Calu3 (cell line): ENCODE measurements at places on chromosomes 4 and X. TPM values are rescaled to one million over a fixed set of nuclear protein-coding genes. Genes with fewer than 3 reads are reported as not detected.

RADX gene
- 3.4 and 4.3 TPM in 2 replicates for total RNA-seq

DNA sequence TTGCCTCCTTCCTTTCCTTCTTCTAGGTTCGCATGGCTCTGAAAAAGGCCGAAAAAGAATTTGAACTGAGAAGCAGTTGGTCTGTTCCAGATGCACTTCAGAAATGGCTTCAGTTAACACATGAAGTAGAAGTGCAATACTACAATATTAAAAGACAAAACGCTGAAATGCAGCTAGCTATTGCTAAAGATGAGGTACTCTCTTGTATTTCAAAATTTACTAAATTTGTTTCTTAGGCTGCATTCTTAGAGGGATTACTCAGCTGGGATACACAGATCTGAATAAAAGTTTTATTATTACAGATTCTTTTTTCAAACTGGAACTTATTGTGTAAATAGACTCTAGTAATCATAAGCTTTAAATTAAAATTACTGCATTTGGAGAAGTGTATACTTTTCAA lies 146.9 kb downstream of the STIM2 start:
- no peaks in the 10 kb centered on the region for H3K27me3 ChIP-seq
- H3K4me1 ChIP-seq = peaks cover 14% of the 10 kb centered on the region
- H3K36me3 ChIP-seq = no peaks in the 10 kb centered on the region
- H3K27ac ChIP-seq = no peak overlapping the region

DNA sequence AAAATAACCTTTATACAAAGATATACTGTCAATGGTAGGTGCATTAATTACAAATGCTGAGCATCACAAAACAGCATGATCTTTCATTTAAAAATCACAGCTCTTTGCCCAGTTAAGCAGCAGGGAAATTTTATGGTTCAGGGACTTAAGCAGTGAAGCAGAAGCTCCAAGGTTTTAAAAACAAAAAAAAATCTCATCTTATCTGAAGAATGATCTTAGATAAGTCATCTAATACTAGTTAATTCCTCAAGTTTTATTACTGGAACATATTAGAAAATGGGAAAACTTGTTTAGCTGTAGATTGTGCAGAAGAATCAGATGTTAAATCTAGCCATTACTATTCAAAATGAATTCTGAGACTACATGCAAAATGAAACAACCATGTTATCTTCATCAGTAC lies 289.9 kb downstream of the GASK1B start:
- no peaks in the 10 kb centered on the region for H3K27me3 ChIP-seq
- no peak overlapping the region for H3K4me3 ChIP-seq
- no peaks in the 10 kb centered on the region for H3K36me3 ChIP-seq
- H3K4me1 ChIP-seq = peaks cover 20% of the 10 kb centered on the region
- DNase-seq = no peak

DNA sequence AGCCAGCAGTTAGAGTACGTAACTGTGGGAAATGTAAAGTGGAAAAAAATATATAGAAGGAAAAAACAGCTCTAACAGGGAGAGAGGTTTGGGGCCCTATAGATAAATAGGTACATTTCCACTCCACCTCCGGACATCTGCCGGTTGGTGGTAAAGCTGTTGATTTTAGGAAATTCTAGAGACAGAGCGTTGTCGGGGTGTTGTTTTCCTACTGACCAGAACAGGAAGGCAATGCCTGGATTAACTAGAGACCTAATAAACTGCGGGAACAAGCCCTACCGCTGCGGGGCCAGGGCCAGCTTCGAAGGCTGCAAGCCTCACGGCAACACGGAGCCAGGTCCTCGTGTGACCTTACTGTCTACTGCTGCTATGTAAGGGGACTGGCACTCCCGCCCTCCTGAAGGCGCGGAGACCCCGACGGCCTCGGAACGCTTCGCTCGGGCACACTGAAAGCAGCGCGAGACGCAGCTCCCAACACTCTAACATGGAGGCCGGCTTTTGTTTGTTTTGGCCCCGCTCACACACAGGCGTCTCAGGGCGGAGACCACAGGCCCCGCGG lies 702 bp upstream of the CDKN2AIP start:
- H3K27me3 ChIP-seq = no peaks in the 10 kb centered on the region
- H3K4me3 ChIP-seq = peak overlapping the region; percentile 90
- H3K4me1 ChIP-seq = peaks cover 28% of the 10 kb centered on the region
- peaks cover 59% of the 10 kb centered on the region for H3K36me3 ChIP-seq
- peak overlapping the region; percentile 83 for H3K27ac ChIP-seq
- DNase-seq = no peak

AMMECR1 gene
- total RNA-seq = 21.8 and 23.5 TPM in 2 replicates

JAKMIP1 gene
- not detected in 2 replicates for total RNA-seq

GABRQ gene
- total RNA-seq = not detected in 2 replicates

RENBP gene
- total RNA-seq = 0.80 and 1.6 TPM in 2 replicates

GRCh38 chr4:167492007-167492406 lies 257.7 kb upstream of the SPOCK3 start:
- no peak for DNase-seq
- no peak overlapping the region for H3K27ac ChIP-seq
- no peaks in the 10 kb centered on the region for H3K4me1 ChIP-seq

- no peak overlapping the region for H3K27ac ChIP-seq
- H3K4me1 ChIP-seq = no peaks in the 10 kb centered on the region
- no peak overlapping the region for H3K4me3 ChIP-seq
- no peaks in the 10 kb centered on the region for H3K36me3 ChIP-seq
- H3K27me3 ChIP-seq = no peaks in the 10 kb centered on the region
- no peak for DNase-seq
These were observed 62.5 kb downstream of the NPY1R start for GRCh38 chr4:163269869-163270268.

- peaks cover 9% of the 10 kb centered on the region for H3K4me1 ChIP-seq
- peak; percentile 6 for DNase-seq
- H3K36me3 ChIP-seq = no peaks in the 10 kb centered on the region
- H3K27ac ChIP-seq = peak overlapping the region; percentile 49
These were observed 195.2 kb downstream of the KDR start for GRCh38 chr4:54930226-54930625.

DNA sequence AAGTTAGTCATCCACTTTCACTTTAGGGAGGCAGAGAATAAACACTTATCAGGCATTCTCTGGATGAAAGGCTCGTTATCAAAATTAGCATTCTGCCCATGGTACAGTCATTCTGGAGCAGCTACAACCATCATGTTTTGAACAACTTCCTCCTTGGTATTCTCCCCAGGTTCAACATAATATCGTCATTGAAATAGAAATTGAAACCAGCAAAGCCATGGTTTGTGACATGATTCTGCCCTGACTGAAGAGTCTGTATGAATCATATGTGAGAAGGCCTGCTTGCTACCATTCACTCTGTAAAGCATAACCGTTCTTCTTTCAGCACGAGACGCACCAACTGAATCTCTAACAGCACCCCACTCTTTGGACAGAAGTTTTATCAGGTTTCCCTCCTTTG lies 127.5 kb upstream of the RADX start:
- H3K4me3 ChIP-seq = peak overlapping the region; percentile 13
- H3K4me1 ChIP-seq = peaks cover 14% of the 10 kb centered on the region
- H3K27me3 ChIP-seq = no peaks in the 10 kb centered on the region

- no peaks in the 10 kb centered on the region for H3K4me1 ChIP-seq
- H3K27me3 ChIP-seq = no peaks in the 10 kb centered on the region
- no peak overlapping the region for H3K4me3 ChIP-seq
- H3K36me3 ChIP-seq = no peaks in the 10 kb centered on the region
- H3K27ac ChIP-seq = no peak overlapping the region
These were observed 127.9 kb upstream of the AR start for GRCh38 chrX:67415937-67416336.

GRCh38 chrX:19720236-19720635 lies 167.2 kb downstream of the SH3KBP1 start:
- H3K27ac ChIP-seq = no peak overlapping the region
- no peaks in the 10 kb centered on the region for H3K27me3 ChIP-seq
- no peaks in the 10 kb centered on the region for H3K36me3 ChIP-seq
- DNase-seq = no peak

- no peak for DNase-seq
- no peaks in the 10 kb centered on the region for H3K36me3 ChIP-seq
- H3K4me1 ChIP-seq = peaks cover 16% of the 10 kb centered on the region
These were observed 130.8 kb upstream of the TBL1X start for GRCh38 chrX:9333873-9334560.

- DNase-seq = no peak
- H3K27me3 ChIP-seq = peaks cover 15% of the 10 kb centered on the region
- H3K4me3 ChIP-seq = no peak overlapping the region
- no peak overlapping the region for H3K27ac ChIP-seq
- no peaks in the 10 kb centered on the region for H3K4me1 ChIP-seq
These were observed 600 bp downstream of the BEX4 start for GRCh38 chrX:103215425-103215991.

GRCh38 chrX:920234-920799 lies 289.7 kb downstream of the SHOX start:
- no peaks in the 10 kb centered on the region for H3K27me3 ChIP-seq
- H3K27ac ChIP-seq = no peak overlapping the region
- H3K36me3 ChIP-seq = no peaks in the 10 kb centered on the region
- no peaks in the 10 kb centered on the region for H3K4me1 ChIP-seq
- no peak for DNase-seq

- H3K4me1 ChIP-seq = no peaks in the 10 kb centered on the region
- H3K36me3 ChIP-seq = no peaks in the 10 kb centered on the region
- H3K4me3 ChIP-seq = no peak overlapping the region
- no peaks in the 10 kb centered on the region for H3K27me3 ChIP-seq
- no peak for DNase-seq
- no peak overlapping the region for H3K27ac ChIP-seq
These were observed 876.0 kb downstream of the FSTL5 start for GRCh38 chr4:161287678-161288352.

DNA sequence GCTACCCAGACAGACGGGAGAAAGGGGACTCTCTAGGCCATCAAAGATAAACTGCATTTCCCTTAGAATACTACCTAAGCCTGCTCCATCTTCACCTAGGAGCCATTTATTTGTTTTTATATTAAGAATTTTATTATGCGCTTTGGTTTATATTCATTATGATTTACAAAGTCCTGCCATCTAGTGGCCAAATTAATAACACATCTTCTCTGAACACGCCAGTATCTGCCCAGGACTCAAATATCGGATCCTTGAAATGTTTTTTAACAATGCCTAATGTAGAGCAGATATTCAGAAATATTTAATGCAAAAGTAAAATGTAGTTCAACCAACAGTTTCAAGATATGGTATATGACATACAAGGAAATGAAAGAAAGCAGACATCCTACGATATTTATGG lies 20.8 kb upstream of the PRPS2 start:
- H3K4me1 ChIP-seq = no peaks in the 10 kb centered on the region
- peaks cover 12% of the 10 kb centered on the region for H3K27me3 ChIP-seq
- no peak for DNase-seq
- H3K27ac ChIP-seq = no peak overlapping the region
- no peaks in the 10 kb centered on the region for H3K36me3 ChIP-seq

LDB2 gene
- not detected in 2 replicates for total RNA-seq

DNA sequence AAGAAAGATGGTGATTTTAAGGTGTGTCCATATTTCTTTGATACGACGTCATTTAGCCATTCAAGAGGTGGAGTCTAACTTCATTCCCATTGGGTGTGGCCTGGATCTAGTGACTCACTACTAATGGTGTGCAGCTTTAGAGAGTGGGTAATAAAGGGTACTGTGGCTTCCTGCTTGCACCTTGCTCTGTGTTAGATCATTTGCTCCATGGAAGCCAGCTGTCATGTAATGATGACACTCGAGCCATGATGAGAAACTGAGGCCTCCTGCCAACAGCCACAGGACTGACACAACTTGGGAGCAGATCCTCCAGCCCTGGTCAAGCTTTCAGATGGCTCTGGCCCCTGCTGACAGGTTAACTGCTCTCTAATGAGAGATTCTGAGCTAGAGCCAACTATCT lies 82.0 kb downstream of the UNC5C start:
- no peak for DNase-seq
- H3K27ac ChIP-seq = no peak overlapping the region
- H3K4me1 ChIP-seq = no peaks in the 10 kb centered on the region
- no peaks in the 10 kb centered on the region for H3K36me3 ChIP-seq
